Spinal cord (tissue), 10 donors: ENCODE measurements at places on chromosomes 5 and 9. TPM values are rescaled to one million over a fixed set of nuclear protein-coding genes. Genes with fewer than 3 reads are reported as not detected.

DNA sequence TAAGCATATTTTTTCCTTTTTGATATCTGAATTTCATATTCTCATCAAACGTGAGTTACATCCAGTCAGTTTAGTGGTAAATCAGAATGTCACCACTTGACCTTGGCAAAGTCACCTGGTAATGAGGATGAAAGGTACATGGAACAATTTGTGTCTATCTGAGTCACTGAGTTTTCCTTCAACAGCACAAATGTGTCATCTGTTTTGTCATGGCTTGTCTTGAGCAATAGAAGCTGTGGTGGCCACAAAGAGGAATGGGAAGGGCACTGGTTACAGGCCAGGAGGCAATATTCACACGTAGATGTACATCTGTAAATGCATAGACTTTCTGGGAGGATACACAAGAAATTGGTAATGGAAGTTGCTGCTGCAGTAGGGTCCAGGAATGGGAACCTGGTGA, 8.4 kb upstream of the ZNF474 start:
- H3K27ac ChIP-seq = no peak overlapping the region
- H3K27me3 ChIP-seq = no peaks in the 10 kb centered on the region

DNA sequence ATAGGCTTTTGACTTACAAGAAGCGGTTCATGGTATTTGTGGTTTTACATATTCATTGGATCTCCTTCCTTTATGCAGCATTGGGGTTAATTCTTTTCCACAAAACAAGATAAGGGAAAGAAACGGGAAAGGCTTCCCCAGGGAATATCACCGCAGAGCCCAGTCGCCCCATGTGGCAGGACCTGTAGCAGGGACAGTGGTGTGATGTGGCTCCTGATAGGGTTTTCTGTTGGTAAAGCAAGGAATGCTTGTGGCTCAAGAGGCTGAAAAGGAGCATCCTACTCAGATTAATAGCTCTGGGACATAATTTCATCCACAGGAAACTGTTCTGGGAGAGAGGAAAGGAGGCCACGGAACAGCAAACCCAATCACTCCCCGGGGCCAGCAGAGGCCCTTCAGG, 699.9 kb downstream of the MTRR start:
- H3K4me3 ChIP-seq = no peak overlapping the region
- no peak overlapping the region for H3K27ac ChIP-seq
- H3K27me3 ChIP-seq = no peaks in the 10 kb centered on the region
- H3K4me1 ChIP-seq = no peaks in the 10 kb centered on the region
- H3K36me3 ChIP-seq = no peaks in the 10 kb centered on the region
- DNase-seq = no peak

DNA sequence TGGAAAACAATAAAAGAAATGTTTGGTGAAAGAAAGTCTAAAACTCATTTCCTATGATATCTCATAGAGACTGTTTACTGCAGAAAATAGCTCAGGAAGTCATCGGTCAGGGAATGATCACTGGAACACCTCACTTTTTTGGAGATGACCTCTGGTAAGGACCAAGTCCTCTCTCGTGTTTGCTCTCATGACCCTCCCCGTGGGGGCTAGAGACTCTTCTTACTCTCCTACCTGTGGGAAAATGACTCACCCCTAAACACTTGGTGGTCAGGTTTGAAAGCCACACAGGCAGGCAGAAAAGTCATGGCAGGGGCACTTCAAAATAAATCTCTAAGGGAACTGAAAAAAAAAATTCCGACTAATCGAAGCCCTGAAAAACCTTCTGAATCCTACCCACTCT, 48.2 kb downstream of the FAM240B start:
- no peak overlapping the region for H3K4me3 ChIP-seq
- no peak overlapping the region for H3K27ac ChIP-seq
- no peaks in the 10 kb centered on the region for H3K27me3 ChIP-seq
- no peaks in the 10 kb centered on the region for H3K4me1 ChIP-seq
- no peak for DNase-seq

- no peaks in the 10 kb centered on the region for H3K27me3 ChIP-seq
- no peak overlapping the region for H3K27ac ChIP-seq
- H3K4me3 ChIP-seq = no peak overlapping the region
- H3K36me3 ChIP-seq = no peaks in the 10 kb centered on the region
- DNase-seq = no peak
Measured at GRCh38 chr9:89961616-89962341, 357.0 kb downstream of the GADD45G start.

DNA sequence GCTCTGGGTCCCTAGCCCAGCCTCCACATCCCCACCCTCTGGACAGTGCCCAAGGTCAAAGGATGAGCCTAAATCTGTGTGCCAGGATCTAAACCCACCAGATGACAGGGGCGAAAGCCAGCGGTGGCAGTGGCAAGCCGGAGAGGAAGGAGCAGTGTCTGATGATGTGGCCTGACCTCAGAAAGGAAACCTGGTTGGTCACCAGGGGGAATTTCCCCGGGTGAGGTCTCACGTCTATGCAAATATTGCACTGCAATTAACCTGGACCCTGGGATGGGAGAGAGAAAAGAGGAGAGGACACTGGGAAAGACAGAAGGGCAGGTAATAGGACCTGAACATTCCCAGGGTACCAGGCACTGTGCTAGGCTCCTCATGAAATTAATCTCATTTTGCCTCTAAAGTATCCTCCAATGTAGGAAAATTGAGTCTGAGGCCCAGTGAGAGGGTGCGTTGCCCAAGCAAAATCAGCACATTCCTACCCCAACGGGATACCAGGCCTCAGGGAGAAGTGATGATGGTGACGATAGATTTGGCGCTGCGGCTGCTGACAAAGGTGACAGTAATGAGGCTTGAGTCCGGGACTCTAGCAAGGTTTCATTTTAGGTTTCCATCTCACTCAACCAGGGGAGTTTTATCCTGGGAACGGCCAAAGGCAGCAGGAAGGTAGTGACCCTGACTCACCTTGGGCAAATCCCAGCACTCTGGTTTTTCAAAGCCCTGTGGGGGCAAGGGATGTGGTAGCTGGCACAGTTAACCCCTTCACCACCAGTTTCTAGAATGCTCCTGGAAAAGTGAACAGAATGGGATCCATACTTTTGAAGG, 13.4 kb upstream of the TNIP1 start:
- peaks cover 2% of the 10 kb centered on the region for H3K36me3 ChIP-seq
- H3K4me1 ChIP-seq = peaks cover 21% of the 10 kb centered on the region
- no peak overlapping the region for H3K27ac ChIP-seq
- no peak overlapping the region for H3K4me3 ChIP-seq
- DNase-seq = no peak

GRCh38 chr5:60843936-60844905, at the start of gene ELOVL7:
Gene ELOVL7, minus strand, starts transcription at chr5:60844269. Its CDS starts 56,872 bp downstream, at chr5:60787397.
- peaks cover 10% of the 10 kb centered on the region for H3K4me1 ChIP-seq
- peak within 1 kb of the TSS; percentile 50 for H3K4me3 ChIP-seq
- DNase-seq = peak; percentile 67
- no peak within 1 kb of the TSS for H3K27ac ChIP-seq
- no peaks in the 10 kb centered on the region for H3K36me3 ChIP-seq

GRCh38 chr5:64585646-64586045, 79.8 kb downstream of the RGS7BP start:
- H3K36me3 ChIP-seq = no peaks in the 10 kb centered on the region
- no peaks in the 10 kb centered on the region for H3K4me1 ChIP-seq
- H3K4me3 ChIP-seq = no peak overlapping the region

- H3K4me1 ChIP-seq = no peaks in the 10 kb centered on the region
- no peak overlapping the region for H3K27ac ChIP-seq
- H3K36me3 ChIP-seq = no peaks in the 10 kb centered on the region
- no peak for DNase-seq
Measured at GRCh38 chr5:138303372-138303771, 28.2 kb downstream of the CDC25C start.

- H3K36me3 ChIP-seq = no peaks in the 10 kb centered on the region
- H3K4me1 ChIP-seq = peaks cover 5% of the 10 kb centered on the region
- H3K4me3 ChIP-seq = no peak overlapping the region
- H3K27ac ChIP-seq = no peak overlapping the region
- no peak for DNase-seq
Measured at GRCh38 chr5:154267516-154267915, 77.0 kb downstream of the GALNT10 start.

- no peaks in the 10 kb centered on the region for H3K27me3 ChIP-seq
- H3K4me1 ChIP-seq = peaks cover 10% of the 10 kb centered on the region
- no peak for DNase-seq
- H3K4me3 ChIP-seq = no peak overlapping the region
- H3K36me3 ChIP-seq = peaks cover 4% of the 10 kb centered on the region
Measured at GRCh38 chr9:109100543-109101201, 19.1 kb downstream of the TMEM245 start.

GRCh38 chr9:31103836-31104235, 1280.6 kb upstream of the ACO1 start:
- no peak overlapping the region for H3K27ac ChIP-seq
- no peak overlapping the region for H3K4me3 ChIP-seq
- no peaks in the 10 kb centered on the region for H3K36me3 ChIP-seq
- H3K27me3 ChIP-seq = no peaks in the 10 kb centered on the region
- H3K4me1 ChIP-seq = no peaks in the 10 kb centered on the region

The KCNV2 gene
- not detected for total RNA-seq

The CARTPT gene
- 5.0 TPM for total RNA-seq

The NUTM2G gene
- total RNA-seq = not detected

The GRXCR2 gene
- not detected for total RNA-seq

The GPR151 gene
- 0.06 TPM for total RNA-seq

The TAF11L5 gene
- not detected for total RNA-seq
